Suppressor macrophage treated with lipopolysaccharide for 4 hours (primary cell): ENCODE measurements at places on chromosomes 16 and 17.
A peak's percentile ranks its signal among the peaks of the same experiment; 100 is the strongest.

GRCh38 chr16:85681255-85681654, 7.5 kb downstream of the GINS2 start:
- DNase-seq = no peak

GRCh38 chr16:84841787-84842300, 22.1 kb downstream of the CRISPLD2 start:
- no peak for DNase-seq

- DNase-seq = no peak
These were observed 121.6 kb upstream of the HS3ST4 start for GRCh38 chr16:25570131-25570530.

GRCh38 chr16:72380283-72380682, 208.3 kb upstream of the PMFBP1 start:
- no peak for DNase-seq

DNA sequence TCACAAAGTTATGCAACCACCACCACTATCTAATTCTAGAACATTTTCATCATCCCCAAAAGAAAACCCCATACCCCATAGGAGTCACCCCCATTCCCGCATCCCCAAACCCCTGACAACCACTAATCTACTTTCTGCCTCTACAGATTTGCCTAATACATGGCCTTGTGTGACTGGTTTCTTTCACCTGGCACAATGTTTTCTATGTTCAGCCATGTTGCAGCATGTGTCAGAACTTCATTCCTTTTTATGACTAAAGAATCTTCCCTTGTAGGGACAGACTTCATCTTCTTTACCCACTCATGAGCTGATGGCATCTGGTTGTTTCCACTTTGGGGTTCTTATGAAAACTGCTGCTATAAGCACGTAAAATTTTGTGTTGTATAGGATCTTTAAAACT, 34.6 kb downstream of the CYTH1 start:
- DNase-seq = no peak

- DNase-seq = no peak
These were observed 557.7 kb downstream of the MAF start for GRCh38 chr16:79042886-79043285.

DNA sequence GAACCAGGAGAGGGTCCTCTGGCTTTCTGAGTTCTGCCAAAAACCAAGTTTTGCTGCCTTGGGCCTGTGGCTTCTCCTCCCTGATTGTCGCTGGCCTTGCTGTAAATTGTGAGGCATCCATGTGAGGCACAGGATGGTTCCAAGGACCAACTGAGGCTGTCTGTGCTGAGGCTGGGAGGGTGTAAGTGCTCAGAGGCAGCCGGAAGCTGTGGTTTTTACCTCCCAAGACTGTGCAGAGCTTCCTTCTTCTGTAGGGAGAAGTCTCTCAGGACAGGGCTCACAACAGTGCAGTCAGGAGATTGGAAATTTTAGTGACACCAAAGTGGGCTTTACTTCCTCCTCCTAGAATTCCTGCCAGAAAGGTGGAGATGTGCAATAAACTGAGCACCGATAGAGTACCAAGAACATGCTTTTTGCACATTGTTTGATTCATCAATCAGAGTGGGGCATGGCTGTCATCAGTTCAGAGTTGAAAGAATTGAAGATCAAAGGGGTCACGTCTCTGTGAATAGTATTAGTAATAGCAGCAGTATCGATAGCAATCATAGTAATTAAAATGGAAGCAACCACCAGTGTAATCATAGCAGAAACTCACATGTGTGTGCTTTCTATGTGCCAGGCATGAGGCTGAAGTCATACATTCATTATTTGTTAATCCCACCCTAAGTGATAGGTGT, 467.1 kb downstream of the WWOX start:
- DNase-seq = peak; percentile 18

- DNase-seq = peak; percentile 53
These were observed 1.0 kb upstream of the NLRC5 start for GRCh38 chr16:56988161-56988947.

DNA sequence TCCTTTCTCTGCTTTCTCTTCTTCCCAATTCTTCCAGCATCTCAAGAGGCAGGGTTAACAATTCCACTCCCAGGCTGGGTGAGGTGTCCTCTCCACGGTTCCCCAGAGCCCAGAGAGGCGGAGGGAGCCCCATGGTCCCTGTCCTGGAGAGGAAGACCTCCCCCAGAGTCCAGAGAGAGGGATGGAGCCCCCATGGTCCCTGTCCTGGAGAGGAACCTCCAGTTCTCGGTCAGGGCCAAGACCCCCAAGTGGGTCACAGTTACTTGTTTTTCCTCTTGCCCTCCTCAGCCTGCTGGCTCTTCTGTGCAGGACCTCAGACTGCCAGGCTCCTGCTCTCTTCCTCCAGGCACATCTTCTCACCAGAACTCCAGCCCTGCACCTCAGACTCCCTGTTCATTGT, 135.2 kb downstream of the RPTOR start:
- no peak for DNase-seq

DNA sequence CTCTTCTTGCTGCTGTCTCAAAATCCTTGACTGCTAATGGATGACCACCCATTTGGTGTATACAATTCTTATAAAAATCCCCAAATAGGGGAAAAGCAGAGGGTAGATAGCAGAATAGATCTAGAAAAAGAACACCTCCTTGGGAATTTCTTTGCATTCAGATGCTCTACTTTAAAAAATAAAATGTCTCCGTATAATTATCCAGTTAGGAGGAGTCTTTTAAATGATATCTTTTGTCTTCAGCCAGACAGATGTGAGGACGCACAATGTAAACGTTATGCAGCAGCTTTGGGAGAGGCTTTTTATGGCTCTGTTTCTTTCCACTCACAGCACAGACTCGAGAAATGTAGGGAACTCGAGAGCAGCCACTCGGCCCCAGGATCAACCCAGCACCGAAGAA, 300.2 kb downstream of the IRF8 start:
- DNase-seq = no peak

GRCh38 chr16:27954191-27954590, 109.3 kb downstream of the GSG1L start:
- no peak for DNase-seq

DNA sequence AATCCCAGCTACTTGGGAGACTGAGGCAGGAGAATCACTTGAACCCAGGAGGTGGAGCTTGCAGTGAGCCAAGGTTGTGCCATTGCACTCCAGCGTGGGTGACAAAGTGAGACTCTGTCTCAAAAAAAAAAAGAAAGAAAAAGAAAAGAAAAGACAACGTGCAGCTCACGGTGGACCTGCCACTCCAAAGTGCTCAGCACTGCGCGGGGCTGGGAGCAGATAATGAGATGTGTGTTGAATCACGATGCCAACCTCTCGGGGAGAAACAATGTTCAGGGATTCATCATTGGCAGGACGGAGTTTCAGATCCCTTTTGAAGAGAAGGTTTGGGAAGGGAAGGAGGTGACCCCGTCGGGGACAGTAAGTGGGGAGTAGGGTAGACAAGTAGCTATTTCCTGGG, 19.2 kb downstream of the WFDC1 start:
- DNase-seq = no peak

DNA sequence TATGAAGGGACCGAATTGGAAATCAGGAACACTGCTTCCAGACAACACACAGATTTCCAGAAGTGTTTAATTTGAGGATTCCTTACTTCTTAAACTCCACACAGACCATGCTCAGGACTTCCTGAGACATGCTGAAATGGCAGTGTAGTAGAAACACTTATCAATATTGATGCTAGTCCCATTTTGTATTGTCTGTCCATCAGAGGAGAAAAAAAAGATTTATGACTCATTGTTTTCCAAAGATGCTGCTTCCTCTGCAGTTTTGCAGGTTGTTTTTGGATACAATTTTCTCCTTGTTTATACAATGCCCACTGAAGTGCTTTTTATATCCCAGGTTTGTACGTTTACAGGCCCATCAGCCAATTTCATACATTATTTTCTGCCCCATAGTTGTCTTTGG, 68.3 kb upstream of the TANC2 start:
- no peak for DNase-seq

DNA sequence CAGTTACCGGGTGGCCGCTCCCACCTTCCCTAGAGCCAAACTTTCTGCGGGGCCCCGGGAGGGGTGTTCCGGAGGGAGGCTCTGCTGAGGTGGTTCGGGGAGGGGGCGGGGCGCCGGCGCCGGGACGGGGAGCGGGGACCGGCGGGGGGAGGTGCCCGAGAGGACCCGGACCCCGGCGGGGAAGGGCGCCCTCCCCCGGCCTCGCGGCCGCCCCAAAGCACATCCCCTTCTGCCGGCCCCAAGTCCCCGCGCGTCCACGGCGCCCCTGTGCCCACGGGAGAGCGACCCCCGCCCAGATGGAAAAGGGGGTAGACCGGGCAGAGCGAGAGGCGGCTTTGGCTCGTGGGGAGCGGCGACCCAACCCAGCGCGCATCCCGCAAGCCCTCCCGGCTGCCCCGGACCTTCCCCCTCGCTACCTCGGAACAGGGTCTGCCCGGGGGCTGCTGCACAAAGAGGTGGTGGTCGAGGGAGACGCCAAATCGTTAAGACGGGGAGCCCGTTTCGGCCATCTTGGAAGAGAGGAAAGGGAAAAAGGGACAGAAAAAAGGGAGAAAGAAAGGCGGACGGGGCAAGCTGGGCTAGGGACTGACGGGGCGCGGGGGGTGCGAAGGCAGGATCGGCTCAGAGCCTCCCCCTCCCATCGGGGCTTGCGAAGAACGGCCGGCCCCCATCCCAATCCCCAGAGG, 530 bp downstream of the PCGF2 start:
- no peak for DNase-seq

- DNase-seq = no peak
These were observed 6.1 kb upstream of the ALOX12 start for GRCh38 chr17:6989779-6990178.

DNA sequence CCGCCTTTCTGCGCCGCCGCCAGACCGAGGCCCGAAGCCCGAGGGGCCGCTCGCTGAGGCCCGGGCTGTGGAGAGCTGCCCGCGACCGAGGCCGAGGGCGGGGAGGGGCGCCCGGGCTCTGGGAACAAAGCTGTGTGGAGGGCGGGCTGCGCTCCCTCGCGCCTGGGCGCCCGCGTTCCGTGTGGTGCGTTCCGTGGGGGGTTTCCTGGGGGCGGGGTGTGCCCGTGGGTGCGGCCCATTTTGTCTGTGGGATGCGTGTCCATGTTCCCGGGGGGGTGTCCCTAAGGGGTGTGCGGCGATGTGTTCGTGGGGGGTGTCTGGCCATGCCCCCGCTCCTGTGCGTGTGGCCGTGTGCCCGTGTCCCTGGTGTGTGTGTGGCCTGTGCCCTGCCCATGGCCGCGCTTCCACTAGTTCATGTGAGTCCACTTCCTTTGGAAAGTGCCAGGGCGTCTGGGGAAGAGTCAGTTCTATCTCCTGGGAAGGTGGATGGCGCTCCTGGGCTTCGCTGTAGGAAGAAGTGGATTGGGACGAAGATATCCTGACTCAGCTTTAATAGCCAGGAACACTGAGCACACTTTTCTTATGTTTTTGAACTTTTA, 520 bp downstream of the JPT2 start:
- DNase-seq = peak; percentile 25

GRCh38 chr17:61368049-61368831, 31.4 kb upstream of the TBX2 start:
- DNase-seq = no peak
